Right atrium auricular region (tissue), 2 donors: ENCODE measurements at places on chromosomes 3 and 15. TPM values are rescaled to one million over a fixed set of nuclear protein-coding genes. Genes with fewer than 3 reads are reported as not detected.

DNA sequence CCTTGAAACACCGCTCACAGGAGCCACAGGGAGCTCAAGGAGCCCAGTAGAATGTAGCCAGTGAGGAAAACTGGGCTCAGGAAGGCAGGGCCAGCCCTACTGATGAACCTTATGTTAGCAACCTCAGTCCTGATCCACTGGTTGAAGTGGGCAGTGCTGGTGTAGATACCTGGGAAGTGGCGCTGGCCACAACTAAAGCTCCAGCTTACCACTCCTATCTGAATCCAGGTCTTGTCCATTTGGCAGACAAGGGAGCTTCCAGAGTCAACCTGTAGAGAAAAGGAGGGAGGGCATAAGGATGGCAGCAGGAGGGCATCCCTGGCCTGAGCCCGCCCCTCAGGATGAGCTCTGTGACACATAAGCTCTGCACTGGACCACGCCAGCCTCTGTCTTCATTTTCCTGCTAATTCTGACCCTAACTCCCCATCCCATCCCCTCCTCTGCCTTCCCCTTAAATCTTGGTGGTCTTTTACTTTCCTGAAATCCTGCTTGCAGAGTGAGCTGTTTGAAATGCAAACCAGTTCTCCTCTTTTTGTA, 2.1 kb upstream of the PRSS50 start:
- DNase-seq: peak; percentile 40

DNA sequence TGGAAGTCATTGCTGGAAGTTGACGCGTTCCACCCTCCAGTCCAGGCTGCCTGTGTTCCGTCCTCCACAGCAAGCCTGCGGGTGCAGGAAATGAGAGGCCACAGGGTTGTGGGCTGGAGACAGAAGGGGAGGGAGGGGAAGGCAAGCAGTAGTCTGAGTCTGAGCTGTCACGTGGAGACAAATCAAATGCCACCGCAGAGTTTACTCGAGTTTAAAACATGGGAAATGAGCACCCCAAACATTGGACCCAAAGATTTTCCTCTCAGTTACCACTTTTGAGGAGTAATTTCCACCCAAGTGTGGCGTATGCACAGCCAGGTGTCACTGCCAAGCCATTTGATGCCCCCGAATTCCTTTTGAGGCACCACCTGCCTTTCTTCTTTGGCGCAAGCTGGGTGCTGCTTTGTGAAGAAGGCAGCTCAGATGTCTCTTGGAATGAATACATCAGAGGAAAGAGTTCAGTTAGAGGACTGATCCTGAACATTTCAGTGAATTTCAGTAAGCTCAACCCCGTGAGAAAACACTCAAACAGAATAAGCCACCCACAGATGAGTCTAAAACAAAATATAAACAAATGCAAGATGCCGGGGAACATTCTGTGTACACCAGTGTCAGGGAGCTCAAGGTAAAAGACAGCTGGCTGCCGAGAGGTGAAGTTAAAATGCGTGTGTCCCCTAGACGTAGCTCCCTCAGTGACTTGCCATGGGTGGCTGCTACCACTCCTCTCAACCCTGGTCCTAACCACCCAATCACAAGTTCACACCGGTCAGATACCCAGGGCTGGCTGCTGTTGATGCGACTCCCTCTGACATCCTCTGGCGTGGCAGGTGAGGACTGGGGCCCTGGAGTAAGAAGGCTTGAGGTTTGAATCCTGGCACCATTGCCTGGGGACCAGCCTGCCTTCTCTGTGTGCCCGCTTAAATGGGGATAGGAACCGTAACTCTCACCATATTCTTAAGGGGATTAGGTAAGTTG, 203.8 kb downstream of the UACA start:
- DNase-seq: no peak

DNA sequence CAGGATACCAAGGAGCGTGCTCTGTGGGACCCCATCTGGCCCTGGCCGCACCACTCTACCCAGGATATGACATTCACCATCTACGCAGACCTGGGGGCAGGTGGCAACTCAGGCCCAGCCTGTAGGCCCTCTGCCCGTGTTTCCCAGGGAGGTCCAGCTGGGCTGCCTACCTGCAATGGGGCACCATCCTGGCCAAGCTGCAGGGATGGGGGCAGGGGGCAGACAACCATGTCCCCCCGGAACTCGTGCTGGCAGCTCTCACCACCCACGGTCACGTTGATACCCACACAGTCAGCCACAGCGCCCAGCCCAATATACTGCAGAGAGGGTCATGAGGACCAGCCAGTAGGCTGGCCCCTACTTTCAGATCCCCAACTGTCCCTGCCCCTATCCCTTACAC, 7.9 kb downstream of the MST1R start:
- no peak for DNase-seq

GRCh38 chr3:133757701-133758567, 11.7 kb downstream of the TF start:
- no peak for DNase-seq

- no peak for DNase-seq
Measured at GRCh38 chr3:47964740-47965139, 51.5 kb downstream of the MAP4 start.

GRCh38 chr3:138941259-138941885, 5.6 kb downstream of the FOXL2 start:
- no peak for DNase-seq

- DNase-seq: no peak
Measured at GRCh38 chr3:185960522-185961288, 22.9 kb upstream of the TRA2B start.

DNA sequence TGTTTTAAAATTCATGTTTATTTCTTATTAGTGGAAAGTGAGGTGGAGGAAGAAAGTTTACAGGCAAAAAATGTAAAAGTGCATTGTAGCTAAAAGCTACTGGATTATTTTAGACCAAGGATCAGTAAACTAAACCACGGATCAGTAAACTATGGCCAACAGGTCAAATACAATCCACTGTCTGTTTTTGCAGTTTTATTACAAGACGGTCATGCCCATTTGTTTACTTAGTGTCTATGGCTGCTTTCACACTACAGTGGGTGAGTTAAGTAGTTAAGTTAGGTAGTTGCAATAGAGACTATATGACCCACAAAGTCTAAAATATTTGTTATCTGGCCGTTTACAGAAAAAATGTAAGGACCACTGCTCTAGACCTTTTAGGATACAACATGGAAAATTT, 82.0 kb downstream of the NR2E3 start:
- DNase-seq: no peak

DNA sequence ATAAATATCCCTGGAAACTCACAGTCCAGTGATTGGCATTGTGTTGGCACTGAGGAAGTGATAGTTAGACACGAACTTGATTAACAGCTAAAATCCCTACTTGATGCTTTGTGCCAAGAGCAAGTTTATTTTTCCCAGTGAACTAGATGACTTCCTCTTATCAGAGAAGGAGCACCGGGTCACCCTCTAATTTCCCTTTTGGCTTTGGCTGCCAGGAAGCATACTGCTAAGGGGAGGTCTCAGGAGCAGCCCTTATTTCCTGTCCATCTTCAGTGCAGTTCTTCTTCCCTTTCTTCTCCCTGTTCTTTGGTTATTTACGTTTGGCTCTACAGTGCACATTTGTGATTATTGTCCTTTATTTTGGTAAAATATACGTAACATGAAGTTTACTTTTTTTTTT, 13.0 kb downstream of the FBLN2 start:
- no peak for DNase-seq

- DNase-seq: no peak
Measured at GRCh38 chr15:94174399-94174802, 57.0 kb upstream of the MCTP2 start.

DNA sequence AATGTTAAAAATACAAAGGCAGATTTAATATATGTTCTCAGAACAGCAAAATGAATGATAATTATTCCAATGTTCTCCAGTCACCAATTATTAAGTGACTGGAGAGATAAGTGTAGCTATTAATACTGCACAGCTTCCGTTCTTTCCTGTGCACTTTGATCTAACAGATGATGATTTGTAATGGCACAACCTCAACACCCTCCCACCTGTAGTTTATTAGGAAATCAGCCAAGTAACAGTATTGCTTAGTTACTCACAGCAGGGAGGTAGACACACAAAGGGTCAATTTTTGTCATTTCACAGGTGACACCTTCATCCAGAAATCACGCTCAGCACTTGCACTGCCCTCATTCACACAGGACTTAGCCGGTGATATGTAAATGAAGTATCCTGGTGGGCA, 688.1 kb downstream of the EPHA3 start:
- DNase-seq: no peak

- no peak for DNase-seq
Measured at GRCh38 chr3:13021141-13022114, 51.8 kb downstream of the IQSEC1 start.

DNA sequence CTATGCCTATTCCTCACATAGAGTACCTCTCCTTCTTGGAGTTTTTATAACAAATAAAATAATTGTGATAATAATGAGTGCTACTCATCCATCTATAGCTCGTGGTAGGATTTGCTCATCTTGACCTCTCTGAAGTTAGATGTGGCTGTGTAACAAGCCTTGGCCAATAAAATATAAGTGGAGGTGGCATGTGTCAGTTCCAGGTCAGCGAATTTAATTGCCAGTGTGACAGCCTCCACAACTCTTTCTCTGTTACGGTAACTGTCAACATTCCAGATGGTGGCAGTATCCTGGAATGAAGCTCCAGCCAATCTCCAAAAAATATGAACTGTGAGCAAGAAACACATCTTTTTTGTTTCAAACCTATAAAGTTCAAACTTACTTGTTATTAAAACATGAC, 13.8 kb downstream of the CLRN1 start:
- DNase-seq: no peak

DNA sequence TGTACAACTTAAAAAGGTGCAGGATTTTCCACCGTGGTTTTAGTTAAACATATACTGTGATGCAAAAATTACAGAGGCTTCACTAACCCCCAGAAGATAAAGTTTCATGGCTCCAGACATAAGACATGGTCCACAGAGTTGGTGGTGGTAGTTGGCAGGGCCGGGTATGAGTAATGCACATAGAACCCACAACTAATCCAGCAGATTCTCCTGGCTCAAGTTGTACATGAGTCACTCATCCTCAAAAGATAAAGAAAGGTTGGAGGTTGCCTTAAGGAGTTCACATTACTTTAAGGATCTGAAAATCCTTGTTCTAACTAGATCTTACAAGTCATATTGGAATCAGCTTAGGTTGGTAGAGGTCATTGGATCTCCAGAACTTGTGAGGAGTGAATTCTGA, 98.3 kb upstream of the ZBTB20 start:
- no peak for DNase-seq

GRCh38 chr3:79263423-79263822, 504.4 kb downstream of the ROBO1 start:
- DNase-seq: no peak

GRCh38 chr3:123258359-123258758, 56.6 kb downstream of the SEC22A start:
- no peak for DNase-seq

The FOXB1 gene
- not detected for total RNA-seq

The LAMB2 gene
- 1,180 TPM for total RNA-seq

The HTR3E gene
- total RNA-seq: not detected

The LINGO1 gene
- total RNA-seq: 7.0 TPM

The ATP8B4 gene
- total RNA-seq: 2.5 TPM

The PSMD6 gene
- total RNA-seq: 48.2 TPM

The KIF15 gene
- 0.24 TPM for total RNA-seq

The CSPG5 gene
- 2.6 TPM for total RNA-seq

The TMC3 gene
- total RNA-seq: not detected

The MELTF gene
- total RNA-seq: 6.7 TPM

The FILIP1L gene
- total RNA-seq: 112 TPM
